ENCODE measurements at places on chromosomes 13 and 19.

DNA sequence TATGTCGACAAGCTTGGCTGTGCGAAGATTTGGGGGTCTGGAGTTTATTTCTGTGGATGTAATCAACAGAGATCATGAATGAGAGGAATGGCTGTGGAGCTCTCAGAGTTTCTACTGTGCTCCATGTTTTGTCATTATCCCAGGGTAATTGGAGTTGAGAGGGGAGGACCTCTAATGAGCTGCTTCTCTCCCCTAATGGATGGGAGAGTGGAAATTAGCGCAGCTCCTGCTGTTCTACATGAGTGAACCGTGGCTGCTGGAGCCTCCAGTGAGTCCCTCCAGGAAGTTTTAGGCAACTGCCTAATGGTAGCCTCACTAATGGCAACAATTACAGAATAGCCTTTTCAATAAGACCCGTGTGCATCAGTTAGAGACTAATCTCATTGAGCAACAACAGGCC lies 31.3 kb upstream of the FGF9 start:
- no peak for DNase-seq

DNA sequence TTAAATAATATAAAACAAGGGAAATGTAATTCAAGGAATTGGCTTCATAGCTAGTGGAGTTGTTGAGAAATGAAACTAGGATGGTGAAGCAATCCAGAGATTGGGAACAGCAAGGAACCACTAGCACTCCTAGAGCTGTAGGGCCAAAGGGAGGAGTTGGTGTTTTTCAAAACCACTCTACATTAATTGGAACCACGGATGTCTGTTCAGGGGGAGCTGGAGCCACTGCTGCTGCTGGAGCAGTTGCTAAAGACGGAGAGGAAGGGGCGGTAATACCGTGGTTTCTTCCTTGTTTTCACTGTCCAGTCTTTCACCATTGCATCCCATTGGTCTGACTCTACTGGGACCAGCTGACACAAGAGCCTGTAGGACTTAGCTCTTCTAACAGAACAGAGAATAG lies 8.5 kb downstream of the DNAJC15 start:
- no peak for DNase-seq

- DNase-seq: no peak
Measured at GRCh38 chr13:99507054-99507453, 5.8 kb downstream of the TM9SF2 start.

GRCh38 chr13:44756276-44756810 lies 180.2 kb upstream of the TSC22D1 start:
- no peak for DNase-seq

GRCh38 chr13:75689686-75690085 lies 53.6 kb downstream of the LMO7 start:
- no peak for DNase-seq

GRCh38 chr19:32544917-32545316 lies 36.1 kb upstream of the PDCD5 start:
- no peak for DNase-seq

DNA sequence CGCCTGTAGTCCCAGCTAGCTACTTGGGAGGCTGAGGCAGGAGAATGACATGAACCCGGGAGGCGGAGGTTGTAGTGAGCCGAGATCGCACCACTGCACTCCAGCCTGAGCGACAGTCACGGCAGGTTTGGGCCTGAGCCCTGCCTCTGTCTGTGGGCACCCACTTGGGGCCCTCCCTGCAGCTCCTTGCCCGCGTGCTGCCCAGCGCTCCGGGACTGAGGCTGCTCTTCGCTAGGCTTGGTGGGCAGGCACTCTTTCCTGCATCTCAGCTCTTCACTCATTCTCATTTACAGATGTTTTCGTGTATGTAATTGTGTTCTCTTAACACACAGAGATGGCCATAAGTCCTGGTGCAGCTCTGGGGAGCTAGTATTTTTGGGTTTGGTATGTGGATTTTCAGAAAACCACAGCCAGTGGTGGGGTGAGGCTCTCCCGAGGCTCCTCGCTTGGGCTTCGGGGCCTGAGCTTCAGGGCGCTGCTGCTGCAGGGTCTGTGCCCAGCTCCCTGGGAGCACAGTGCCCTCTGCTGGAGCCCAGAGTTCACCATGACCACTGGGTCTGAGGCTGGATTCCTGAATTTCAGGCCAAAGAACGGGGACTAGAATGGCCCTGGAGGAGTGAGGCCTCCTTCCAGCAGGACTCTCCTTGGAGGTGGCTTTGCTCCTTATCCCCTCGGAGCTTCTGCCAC lies 15.2 kb downstream of the UPF1 start:
- DNase-seq: no peak

GRCh38 chr13:36696410-36697010 lies 22.7 kb downstream of the SERTM1 start:
- DNase-seq: no peak
